Subcutaneous adipose tissue (tissue), 4 donors: ENCODE measurements at places on chromosomes 7 and 10. TPM values are rescaled to one million over a fixed set of nuclear protein-coding genes. Genes with fewer than 3 reads are reported as not detected.

Gene AKR1B1
- total RNA-seq, result 90.4 TPM

Gene KCNIP2
- total RNA-seq, result 47.1 TPM

Gene MAGI2
- 13.7 TPM for total RNA-seq

Gene FZD1
- total RNA-seq, result 6.4 TPM

Gene PLXNA4
- total RNA-seq, result 30.2 TPM

Gene ZC3HAV1L
- 14.1 TPM for total RNA-seq

Gene AGBL3
- 4.9 TPM for total RNA-seq

Gene CAV2
- total RNA-seq, result 232 TPM

Gene HGF
- 20.6 TPM for total RNA-seq

Gene COL26A1
- total RNA-seq, result not detected

Gene AMPH
- 102 TPM for total RNA-seq

Gene LRRC61
- total RNA-seq, result 1.6 TPM

Gene ADIRF
- 2,196 TPM for total RNA-seq

Gene PNLIPRP3
- 1.5 TPM for total RNA-seq

Gene TMEM236
- total RNA-seq, result 6.0 TPM

Gene OR6B1
- total RNA-seq, result not detected

Gene FOXK1
- total RNA-seq, result 35.0 TPM

Gene TWNK
- total RNA-seq, result 4.1 TPM

Gene ENO4
- total RNA-seq, result not detected

Gene GIMAP6
- 78.0 TPM for total RNA-seq

Gene PIK3AP1
- 26.4 TPM for total RNA-seq

Gene GNGT1
- not detected for total RNA-seq

Gene IL15RA
- total RNA-seq, result 62.2 TPM

Gene KCND2
- total RNA-seq, result 1.5 TPM

Gene PGAM2
- total RNA-seq, result not detected

Gene ANKRD61
- total RNA-seq, result 1.3 TPM

Gene CALHM1
- total RNA-seq, result not detected

Gene HILPDA
- total RNA-seq, result 116 TPM

Gene CH25H
- not detected for total RNA-seq

Gene NFE2L3
- total RNA-seq, result 6.6 TPM

Gene FOXP2
- 13.0 TPM for total RNA-seq

Gene PLPP4
- total RNA-seq, result not detected

Gene PON3
- total RNA-seq, result 5.1 TPM

Gene PIP
- not detected for total RNA-seq

Gene SPDYE9
- total RNA-seq, result not detected

Gene PKD2L1
- total RNA-seq, result not detected

Gene WNT2
- 0.65 TPM for total RNA-seq

Gene KNDC1
- not detected for total RNA-seq

Gene C10orf62
- not detected for total RNA-seq

Gene XRCC2
- 1.0 TPM for total RNA-seq

Gene SLC39A12
- total RNA-seq, result 0.49 TPM

Gene SCIN
- 2.9 TPM for total RNA-seq

Gene ANKRD26
- total RNA-seq, result 14.0 TPM
